HAP-1 (cell line): ENCODE measurements at places on chromosomes 16 and 17.

GRCh38 chr17:65586899-65587298, 25.5 kb upstream of the AXIN2 start:
- DNase-seq: no peak

DNA sequence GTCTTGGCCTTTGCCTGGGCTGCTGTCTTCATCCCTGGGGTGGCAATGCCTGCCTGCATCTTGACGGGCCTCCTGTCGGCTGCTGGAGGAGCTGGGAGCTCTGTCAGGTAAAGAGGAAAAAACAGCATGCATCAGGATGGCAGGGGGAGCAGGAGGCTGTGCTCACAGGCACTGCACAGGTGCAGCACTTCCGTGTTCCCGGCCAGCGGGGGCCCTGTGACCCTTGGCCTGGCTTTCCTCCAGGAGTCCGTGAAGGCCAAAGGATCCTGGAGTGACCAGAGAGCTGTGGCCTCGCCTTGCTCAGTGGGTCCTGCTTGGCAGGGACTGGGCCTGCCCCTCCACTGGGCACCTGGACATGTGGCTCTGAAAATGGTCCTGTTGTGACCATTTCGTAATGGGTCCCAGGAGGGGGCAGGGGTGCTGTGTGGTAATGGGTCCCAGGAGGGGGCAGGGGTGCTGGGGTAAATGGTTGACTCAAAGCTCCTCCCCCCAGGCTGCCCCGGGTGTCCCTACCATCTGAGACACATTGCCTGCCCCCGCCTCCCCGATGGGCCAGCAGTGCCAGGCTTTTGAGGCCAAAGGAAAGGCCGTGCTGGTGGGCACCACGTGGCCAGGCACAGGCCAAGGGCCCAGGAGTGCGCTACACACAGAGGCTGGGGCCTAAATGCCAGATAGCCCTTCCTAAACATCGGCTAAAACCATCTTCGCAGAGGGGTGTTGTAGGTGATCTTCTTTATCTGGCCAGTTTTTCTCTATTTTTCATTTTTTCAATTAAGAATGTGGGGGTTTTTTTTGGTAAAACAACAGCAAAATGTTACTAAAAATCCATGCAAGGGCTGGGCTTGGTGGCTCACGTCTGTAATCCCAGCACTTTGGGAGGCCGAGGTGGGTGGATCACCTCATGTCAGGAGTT, 4.0 kb upstream of the FASN start:
- DNase-seq: peak; percentile 23

DNA sequence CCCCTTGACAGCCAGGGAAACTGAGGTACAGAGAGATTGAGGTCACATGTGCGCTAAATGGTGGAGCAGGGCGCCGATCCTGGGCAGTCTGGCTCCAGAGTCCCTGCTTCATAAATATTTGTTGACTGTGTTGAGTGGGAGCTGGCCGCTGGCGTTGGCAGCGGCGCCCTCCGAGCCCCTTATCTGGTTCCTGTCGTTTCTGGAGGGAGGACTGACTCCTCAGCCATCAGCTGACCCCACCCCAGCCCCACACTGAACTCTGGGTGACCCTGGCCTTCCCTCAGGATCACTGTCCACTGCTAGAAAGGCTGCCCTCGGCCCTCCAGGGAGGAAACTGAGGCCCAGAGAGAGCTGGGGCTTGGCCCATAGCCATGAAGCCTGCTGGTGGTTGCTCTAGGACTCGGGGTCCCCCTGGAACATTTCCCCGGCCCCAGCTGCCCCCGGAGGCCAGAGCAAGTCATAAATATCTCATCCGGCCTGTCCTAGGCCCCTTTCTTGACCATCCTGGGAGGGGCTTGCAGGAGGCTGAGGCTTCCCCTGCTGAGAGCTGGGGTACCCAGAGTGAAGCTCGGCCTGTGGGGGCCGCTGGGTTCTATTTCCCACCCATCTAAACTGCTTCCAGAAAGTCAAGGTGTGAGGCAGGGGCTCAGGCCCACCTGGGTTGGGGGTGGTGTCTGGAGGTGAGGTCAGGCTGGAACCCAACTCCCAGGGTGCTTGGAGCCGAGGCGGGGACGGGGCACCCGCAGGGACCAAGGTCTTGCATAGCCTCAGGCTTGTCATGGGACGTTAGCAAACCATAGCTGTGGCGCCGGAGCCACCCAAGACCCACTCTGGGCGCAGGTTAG, 51.7 kb upstream of the GSE1 start:
- no peak for DNase-seq

GRCh38 chr16:69916462-69916861, 34.7 kb upstream of the CLEC18A start:
- no peak for DNase-seq

DNA sequence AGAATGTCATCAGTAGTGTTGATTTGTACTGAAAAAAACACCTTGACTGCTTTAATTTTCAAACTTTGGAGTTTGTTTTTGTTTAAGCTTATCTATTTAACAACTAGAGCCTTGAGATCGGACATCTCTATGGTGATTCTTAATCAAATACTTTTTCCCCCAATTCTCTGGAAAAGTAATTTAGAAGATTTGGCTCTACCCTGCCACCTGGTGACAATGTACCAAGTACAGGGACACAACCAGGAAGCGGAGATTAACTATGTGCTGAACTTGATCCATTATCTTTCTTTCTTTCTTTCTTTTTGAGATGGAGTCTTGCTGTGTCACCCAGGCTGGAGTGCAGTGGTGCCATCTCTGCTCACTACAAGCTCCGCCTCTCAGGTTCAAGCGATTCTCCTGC, 30.8 kb downstream of the USP43 start:
- no peak for DNase-seq

DNA sequence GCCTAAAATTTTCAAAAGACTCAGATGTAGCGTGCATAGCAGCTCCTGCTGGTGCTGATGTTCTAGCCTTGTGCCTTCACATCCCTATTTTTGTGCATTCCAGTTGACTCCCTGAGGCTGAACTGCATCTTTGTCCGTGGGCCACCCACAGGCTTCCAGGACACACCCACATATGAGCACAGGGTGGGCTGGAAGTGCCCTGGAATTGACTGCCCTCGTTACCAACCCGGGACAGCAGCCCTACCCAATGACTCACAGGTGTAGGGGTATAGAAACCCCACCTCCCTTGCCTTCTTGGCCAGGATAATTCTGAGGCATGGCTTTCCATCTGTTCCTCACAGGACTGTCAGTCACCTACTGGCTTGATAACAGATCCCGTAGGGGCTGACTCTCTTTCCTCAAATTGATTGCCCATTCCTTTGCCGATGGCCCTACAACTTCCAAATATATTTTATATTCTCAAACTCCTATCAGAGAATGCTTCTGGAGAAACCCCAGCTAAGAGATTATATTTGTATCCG, 65.9 kb upstream of the CDH13 start:
- no peak for DNase-seq

DNA sequence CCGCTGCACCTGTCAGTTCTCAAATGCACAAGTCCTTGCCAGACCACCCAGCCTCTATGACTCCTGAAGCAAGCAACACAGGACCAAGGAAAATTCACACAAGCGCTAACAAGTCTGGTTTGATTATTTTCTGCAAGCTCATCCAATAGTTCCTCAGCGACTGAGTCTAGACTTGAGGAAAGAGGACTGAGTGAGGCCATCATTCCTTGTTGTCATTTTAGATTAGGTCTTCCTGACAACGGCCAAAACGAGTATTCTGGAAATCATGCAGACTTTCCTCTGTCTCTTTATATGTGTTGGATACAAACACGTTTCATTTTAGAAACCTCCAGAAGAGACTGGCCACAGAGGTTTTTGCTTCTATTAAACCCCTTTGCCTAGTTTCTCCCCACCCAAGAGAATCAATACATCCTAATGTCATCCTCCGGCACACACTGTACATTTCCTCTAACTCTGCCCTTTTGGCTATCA, 561 bp downstream of the CCDC47 start:
- peak; percentile 9 for DNase-seq

DNA sequence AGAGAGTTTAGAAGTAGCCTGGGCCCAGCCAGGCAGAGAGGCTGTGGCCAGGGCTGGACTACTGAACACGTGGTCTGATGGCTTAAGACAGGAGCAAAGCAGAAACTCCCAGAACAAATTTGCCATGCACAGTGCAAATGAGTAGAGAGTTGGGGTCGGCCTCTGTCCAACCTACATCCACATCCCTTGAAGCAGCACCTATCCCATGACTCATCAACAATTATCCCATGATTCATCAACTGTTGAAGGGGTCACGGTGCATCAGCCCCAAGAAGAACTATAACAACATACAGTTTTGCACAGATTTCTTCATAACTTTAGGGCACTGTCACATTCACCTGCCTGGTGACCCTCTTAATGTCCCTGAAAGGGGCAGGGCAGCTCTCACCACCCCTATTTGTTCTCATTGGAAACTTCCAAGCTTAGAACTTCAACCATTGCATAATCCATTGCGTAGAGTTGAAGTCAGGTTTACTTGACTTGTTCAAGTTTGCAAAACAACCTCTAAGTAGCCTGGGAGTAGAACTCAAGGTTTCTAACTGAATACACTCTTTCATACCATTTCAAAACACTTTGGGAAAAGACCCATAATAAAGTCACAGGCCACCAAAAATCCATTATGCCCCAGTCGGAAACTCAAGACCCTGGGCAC, 235.2 kb upstream of the CDH5 start:
- DNase-seq: no peak

- DNase-seq: no peak
Observed at GRCh38 chr16:56998861-56999260, 9.5 kb downstream of the NLRC5 start.

DNA sequence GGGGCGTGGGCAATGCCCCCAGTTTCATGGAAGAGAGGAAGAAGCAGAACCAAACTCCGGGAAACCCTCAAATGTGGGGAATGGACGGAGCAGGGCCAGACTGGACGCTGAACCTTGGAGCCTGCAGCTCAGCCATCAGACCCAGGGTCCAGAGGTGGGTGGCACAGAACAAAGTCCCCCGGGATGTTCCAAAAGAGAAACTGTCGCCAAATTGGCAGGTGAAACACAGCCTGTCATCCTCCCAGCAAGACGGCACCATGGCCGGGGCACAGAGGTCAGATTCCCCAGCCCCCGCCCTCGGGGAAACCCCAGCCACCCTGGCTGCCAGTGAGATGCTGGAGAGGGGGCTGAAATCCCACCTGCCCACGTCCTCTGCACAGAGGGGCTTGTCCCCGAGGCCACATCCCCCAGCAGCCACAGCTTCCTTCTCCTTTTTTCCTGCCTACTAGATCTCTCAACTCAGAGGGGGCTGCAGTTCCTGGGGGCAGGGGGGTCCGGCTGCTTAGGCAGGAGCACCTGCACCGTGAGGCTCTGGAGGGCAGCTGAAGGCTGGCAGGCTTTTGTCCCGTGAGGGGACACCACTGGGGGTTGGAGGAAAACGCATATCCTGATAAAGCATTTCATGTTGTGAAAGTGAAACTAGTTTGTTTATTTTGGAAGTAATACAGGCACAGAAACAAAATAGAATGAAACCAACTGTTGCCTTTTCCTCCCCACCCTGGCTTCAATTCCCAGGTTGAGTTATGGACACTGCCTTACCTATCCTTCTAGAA, 1.2 kb upstream of the SECTM1 start:
- DNase-seq: no peak

GRCh38 chr16:1990351-1991134, 773 bp downstream of the SYNGR3 start:
- DNase-seq: peak; percentile 76

DNA sequence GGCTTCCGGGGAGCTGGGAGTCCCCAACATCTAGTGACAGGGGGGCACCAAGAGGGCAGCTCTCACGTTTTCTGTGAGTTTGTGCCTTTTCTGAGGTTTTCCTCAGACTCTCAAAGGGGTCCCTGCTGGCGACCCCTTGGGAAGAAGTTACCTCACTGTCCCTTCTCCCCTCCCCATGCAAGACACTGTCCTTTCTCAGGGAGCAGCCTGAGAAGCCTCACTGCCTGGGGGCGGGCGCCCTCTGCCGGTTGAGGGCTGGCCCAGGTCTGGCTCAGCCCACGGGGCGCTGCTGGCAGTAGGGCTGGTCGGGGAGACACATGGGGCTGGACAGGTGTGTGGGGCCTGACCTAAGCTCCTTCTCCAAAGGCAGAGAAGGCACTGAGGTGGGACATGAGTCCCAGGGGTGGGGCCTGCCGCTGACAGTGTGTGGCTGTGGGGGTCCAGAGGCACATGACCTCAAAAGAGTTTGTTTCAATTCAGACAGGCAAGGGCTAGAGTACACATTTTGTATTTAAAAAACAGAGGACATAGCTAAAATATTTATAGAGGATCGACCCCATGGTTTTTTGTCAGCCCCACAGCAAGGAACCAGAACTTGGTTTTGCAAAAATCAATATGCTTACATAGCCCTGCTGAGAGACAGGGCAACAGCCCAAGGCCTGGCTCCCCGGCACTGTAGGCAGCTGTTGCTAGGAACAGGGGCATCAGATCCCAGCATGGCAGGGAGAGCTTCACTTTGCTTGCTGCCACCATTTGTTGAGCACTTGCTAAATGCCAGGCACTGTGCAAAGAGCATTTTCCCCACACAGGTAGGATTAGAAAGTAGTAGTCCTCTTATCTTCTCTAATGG, 18.5 kb upstream of the ALDH3A1 start:
- peak; percentile 88 for DNase-seq

DNA sequence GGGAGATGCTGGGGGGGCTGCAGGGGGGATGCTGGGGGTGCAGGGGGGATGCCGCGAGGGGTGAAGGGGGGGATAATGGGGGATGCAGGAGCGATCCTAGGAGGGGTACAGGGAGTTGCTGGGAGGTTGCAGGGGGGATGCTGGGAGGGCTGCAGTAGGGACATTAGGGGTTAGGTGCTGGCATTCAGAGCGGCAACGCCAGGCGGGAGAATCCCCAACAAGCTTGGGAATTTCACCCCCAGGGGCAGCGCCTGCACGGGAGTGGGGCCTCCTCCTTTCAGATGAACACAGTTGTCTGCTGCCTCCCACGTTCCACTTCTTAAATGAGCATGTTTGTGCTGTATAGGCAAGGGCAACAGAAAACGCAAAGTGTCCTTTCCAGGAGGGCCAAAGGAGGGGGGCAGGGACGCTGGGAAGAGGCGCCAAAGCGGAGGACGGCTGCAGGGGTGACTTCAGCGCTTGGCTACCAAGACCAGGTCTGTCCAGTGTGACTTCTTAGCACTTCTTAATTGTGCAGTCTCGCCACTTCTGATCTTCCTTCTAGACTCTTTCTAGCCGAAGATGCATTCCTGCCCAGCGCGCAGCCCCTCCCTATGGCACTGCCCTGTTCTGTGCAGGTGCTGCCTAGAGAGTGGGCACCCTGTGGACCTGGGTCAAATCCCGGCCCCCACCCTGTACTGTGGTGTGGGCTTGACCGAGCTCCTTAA, 2.0 kb upstream of the SLC6A4 start:
- DNase-seq: no peak

- DNase-seq: peak; percentile 95
Observed at GRCh38 chr16:52584354-52585320, 37.7 kb upstream of the TOX3 start.
